ENCODE measurements at places on chromosomes 6 and 20. TPM values are rescaled to one million over a fixed set of nuclear protein-coding genes. Genes with fewer than 3 reads are reported as not detected.

DEFB132 gene
- total RNA-seq, result not detected

SIM1 gene
- total RNA-seq, result 49.8 TPM

MCHR2 gene
- total RNA-seq, result not detected

NOTCH4 gene
- 4.9 TPM for total RNA-seq

PAK5 gene
- 6.8 TPM for total RNA-seq

RRAGD gene
- total RNA-seq, result 14.7 TPM

ACSS1 gene
- total RNA-seq, result not detected

Data from glutamatergic neuron (in vitro differentiated cells).